Dorsolateral prefrontal cortex (tissue), 122 donors: ENCODE measurements at places on chromosomes 6 and 20. TPM values are rescaled to one million over a fixed set of nuclear protein-coding genes. Genes with fewer than 3 reads are reported as not detected.

The YTHDF1 gene
- 49.7 TPM for total RNA-seq

GRCh38 chr20:24441661-24442060 is 27.8 kb upstream of the SYNDIG1 start:
- no peak for DNase-seq

- no peak for DNase-seq
These were observed 76.3 kb upstream of the SIRPA start for GRCh38 chr20:1818895-1819294.

GRCh38 chr6:122609881-122610689 is at the start of gene PKIB:
TSS of gene PKIB (plus strand) at chr6:122610405. CDS start at chr6:122717795, 107,390 bp downstream.
- DNase-seq = peak; percentile 65
